ENCODE measurements at places on chromosomes 1 and 21.

GRCh38 chr1:167305706-167306277 is 85.1 kb downstream of the POU2F1 start:
- no peak for DNase-seq

DNA sequence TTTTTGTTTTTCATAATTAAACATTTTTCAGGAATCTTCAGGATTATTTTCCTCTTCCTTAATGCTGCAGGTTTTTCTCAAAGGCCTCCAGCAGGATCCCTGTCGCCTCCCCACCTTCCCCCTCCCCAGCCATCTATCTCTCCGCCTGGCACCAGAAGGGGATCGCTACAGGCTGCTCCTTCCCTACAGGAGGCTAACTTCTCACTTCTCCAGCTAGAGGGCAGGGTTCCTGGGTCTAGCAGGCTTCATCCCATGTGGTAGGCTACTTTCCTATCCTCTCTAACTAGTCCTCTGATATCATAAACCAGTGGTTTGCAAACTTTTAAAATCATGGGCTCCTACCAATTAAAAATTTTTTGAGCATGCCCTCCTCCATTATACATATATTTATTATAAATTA is 104.1 kb downstream of the KCNN3 start:
- peak; percentile 58 for DNase-seq

DNA sequence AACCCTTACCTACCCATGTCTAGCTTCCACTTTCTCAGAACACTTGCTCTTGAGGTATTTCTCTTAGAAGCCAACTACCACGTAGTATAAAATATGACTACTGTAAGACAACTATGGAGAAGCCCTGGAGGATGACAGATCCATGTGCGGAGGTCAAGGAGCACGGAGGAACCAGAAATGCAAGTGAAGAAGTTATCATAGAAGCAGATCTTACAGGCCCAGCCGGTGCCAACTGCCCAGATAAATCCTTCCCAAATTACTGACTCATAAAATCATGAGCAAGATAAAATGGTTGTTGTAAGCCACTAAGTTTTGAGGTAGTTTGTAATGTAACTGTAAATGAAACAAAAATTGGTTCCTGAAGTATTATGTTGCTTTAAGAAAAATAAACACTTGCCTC is 12.6 kb downstream of the GTF2B start:
- no peak for DNase-seq

- no peak for DNase-seq
Observed at GRCh38 chr1:6757719-6758435, 27.4 kb upstream of the CAMTA1 start.

DNA sequence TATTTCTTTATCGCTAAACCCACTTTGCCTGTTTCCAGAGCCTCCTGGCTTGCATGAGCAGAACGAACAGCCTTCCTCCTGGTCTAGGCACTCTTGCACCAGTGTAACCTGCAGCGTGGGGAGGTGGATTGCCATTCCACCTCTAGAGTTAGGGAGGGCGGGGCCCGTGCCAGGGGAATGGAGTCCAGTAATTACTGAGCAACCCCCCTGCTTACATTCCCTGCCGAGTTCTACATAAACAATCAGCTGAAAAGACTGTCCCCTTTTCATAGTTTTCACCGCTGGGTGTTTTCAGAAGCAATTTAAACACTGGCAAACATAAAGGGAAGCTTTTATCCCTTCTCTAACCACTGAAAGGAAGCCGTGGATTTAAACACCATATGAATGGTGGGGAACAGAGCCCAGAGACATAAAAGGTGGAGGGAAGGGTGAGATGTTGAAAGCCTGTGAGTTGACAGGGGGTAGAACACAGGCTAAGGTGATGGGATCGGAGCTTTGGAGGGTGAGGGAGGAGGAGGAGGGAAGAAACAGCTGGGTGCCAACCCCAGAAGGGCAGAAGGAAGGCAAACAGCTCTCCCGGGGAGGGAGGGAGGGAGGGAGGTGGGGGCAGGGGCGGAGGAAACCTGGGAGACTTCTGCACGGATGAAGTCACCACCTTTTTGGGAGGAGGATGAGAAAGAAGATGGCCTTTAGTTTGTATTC is 68.0 kb upstream of the WDR26 start:
- no peak for DNase-seq

- no peak for DNase-seq
Observed at GRCh38 chr1:3817138-3817740, 20.9 kb upstream of the LRRC47 start.

DNA sequence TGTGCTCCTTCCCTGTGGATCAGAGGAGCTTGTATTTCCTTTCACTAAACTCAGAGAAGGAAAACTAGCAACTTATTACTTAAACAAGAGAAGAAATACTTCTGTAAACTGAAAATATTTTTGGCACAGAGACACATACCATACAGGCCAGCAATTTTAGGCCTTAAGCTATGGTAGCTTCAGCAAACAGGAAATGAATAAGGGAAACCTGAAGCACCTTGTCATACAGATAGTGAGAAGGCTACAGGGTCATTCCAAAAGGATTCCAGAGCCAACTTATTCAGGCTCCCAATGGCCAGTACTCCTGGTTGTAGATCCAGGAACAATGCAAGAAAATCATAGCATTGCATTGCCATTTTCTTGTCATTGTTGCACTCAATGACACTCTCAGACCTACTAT is 9.1 kb upstream of the KYAT3 start:
- no peak for DNase-seq

GRCh38 chr1:35452106-35452774 is 105.0 kb downstream of the KIAA0319L start:
- no peak for DNase-seq

GRCh38 chr21:14918527-14918926 is 146.3 kb downstream of the NRIP1 start:
- DNase-seq: no peak

DNA sequence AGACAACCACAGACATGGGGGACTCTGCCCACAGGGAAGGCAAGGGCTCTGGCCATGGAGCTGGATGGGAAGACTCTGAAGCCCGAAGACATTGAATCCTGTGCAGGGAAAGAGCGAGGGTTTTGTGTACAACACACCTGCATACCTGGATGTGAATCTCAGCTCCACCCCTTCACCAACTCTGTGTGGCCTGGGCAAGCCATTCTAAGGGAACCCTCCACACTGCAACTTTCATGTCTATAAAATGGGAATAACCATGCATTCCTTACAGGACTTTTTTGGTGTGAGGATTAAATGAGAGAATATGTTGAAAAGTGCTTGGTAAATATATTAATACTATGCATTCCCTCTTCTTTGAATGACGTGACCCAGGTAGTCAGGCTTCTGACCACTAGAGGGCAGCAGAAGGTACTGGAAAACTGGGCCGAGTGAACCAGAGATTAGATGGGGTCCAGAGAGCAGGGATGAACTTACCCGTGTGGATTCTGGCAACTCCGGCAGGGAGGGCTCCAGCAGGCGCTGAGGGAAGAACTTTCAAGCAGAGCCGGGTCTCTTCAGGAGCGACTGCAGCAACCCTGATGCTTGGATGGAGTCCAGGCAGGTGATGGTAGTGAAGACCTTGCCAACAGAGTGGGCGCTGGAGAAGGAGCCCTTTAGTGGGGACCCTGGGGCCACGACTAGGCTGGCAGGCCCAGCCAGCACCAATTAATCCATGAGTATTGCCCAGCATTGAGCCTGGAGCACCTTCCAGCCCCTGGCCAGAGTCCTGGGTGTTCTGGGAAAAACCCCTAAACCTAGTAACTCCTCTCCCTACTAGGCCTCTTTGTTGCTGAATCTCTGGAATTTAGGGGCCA is 834 bp upstream of the ELF3 start:
- DNase-seq: peak; percentile 92

GRCh38 chr1:51139474-51139873 is 37.4 kb downstream of the C1orf185 start:
- DNase-seq: peak; percentile 2

DNA sequence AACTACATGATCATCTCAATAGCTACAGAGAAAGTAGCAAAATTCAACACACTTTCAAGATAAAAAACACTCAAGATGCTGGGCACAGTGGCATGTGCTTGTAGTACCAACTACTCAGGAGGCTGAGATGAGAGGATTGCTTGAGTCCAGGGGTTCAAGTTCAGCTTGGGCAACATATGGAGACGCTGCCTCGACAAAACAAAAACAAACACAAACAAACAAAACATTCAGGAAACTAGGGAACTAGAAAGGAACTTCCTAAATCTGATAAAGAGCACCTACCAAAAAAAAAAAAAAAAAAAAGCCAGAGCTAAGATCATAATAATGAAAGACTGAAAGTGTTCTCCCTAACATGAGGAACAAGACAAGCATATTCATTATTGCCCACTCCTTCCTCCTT is 22.8 kb upstream of the RNF186 start:
- DNase-seq: no peak

GRCh38 chr1:204363335-204364114 is 3.8 kb upstream of the PLEKHA6 start:
- peak; percentile 69 for DNase-seq

GRCh38 chr1:183652107-183652506 is 1.0 kb downstream of the APOBEC4 start:
- DNase-seq: no peak

DNA sequence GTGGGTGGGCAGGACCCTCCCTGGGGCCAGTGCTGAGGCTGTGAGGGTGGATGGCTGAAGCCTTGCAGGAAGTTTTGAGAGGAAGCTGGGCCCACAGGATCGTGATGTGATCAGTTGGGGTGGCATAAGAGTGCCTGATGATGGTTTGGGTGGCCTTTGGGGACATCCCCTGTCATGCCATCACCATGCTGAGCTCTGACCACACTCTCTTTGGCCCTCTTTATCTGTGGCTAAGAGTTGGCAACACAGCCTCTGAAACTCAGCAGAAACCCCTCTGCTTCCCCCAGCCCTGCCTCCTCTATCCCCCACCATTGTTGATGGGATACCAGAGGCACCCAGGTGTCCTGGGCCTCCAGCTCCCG is 19.8 kb downstream of the MIIP start:
- DNase-seq: no peak

GRCh38 chr1:17930635-17931034 is 175.5 kb downstream of the ACTL8 start:
- no peak for DNase-seq

DNA sequence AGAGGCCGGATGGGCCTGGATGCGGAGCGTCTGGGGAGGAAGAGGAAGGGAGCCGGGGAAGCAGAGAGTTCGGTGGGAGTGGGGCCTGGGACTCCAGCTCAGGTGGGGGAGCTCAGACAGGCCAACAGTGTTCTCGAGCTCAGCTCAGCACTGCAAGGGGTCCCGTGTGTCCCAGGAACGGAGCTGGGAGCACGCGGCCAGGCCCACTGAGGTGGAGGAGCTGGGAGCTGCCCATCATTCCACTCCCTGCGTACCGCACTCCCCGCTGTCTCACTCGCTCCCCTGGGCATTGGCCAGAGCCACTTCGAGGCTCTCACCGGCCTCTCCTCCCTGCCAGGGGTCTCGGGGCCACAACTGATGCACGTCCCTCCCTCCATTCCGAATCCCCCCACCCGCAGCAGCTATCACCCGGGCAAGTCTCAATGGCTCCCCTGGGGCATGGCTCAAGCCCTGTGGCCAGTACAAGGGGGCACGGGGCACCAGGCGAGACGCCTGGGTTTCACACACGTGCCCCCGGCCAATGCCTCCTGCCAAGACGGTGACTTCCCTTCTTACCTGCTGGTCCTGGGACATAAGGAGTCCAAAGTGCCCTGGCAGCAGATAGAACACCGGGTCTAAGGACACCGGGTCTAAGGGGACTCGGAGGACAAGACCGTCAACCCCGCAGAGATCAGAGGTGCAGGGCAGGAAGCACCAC is 30.3 kb upstream of the COL6A2 start:
- no peak for DNase-seq

GRCh38 chr1:32818804-32819541 is 1.5 kb downstream of the S100PBP start:
- no peak for DNase-seq

GRCh38 chr1:109826446-109826845 is 62.7 kb upstream of the EPS8L3 start:
- no peak for DNase-seq

DNA sequence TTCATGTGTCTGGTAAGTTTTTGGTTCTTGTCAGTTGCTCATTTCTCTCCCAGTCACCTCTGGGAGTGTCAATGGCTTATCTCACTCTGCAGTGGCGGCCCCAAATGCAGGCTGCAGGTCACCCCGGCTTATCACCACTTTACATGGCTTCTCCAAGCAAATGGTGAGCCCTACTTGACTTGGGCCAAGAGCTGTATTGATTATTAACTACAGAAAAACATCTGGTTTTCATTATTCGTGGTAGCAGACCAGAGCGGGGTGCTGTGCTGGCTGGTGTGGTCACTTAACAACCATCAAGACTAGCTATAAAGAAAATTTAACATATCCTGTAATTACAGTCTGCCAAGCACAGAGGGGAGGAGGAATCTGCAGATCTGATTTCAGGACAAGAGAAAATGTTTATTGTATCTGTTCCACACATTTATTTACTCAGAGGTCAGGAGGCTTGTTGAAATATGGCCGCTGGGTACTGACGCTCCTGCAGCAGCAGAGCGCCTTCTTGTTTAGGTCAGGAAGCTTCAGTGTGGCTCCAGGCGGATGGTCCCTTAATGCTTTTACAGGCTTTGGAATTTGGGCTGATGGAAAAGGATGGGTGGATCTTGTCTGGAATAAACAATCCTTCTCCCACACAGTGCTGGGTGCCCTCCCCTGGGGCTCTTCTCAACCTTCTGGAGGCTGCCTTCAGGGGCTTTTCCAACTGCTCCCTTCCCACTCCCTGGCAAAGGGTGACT is 87.8 kb downstream of the HLX start:
- no peak for DNase-seq

DNA sequence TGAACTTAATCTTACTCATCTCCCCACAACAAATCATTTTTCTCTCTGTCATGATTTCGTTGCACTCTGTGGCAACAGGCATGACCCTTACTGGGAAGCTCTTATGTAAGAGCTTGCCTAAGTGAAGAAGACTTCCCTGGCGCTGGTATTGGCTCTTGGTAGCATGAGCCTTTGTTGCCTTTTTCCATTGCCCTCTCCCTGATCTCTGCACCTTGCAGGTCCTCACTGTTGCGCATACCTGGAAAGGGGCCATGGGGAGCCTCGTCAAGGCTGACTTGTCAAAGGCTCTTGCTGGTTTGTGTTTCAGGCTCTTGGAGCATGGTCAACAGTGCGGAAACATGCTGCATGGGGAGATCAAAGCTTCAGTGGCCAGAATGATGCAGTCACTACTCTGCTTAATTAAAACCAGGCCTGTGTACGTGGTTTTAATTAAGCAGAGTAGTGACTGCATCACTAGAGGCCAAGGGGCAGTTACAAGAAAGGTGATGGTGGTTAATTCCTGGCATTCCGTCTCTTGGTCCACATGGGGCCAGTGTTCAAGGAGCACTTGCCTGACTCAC is 141.3 kb downstream of the SPATA46 start:
- peak; percentile 8 for DNase-seq

- no peak for DNase-seq
Observed at GRCh38 chr1:210092366-210092765, 140.2 kb upstream of the SERTAD4 start.

Data from ACHN (cell line).